NCI-H1436 (cell line): ENCODE measurements at places on chromosomes 6 and 20.
A peak's percentile ranks its signal among the peaks of the same experiment; 100 is the strongest.

- DNase-seq: no peak
Measured at GRCh38 chr6:75337835-75338580, 53.4 kb upstream of the TMEM30A start.

DNA sequence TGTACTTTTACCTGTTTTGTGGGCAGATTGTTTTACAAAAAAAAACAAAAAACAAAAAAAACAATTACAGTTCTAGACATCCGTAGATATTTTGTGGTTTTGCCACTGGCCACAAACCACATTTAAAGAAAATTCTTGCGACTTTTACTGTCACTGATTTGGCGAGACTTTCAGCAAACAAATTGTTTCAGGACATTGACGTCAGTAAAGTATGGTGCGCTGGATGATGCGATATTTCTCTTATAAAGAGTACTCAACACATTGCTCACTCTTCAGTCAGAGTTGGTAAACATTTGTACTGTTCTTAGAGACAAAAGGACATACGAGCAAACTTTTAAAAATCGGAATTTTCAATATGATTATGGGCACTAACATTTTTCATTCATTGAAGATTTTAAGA, 229.8 kb downstream of the HAO1 start:
- DNase-seq: peak; percentile 24

GRCh38 chr6:88870717-88871330, 92.6 kb downstream of the RNGTT start:
- DNase-seq: peak; percentile 45

DNA sequence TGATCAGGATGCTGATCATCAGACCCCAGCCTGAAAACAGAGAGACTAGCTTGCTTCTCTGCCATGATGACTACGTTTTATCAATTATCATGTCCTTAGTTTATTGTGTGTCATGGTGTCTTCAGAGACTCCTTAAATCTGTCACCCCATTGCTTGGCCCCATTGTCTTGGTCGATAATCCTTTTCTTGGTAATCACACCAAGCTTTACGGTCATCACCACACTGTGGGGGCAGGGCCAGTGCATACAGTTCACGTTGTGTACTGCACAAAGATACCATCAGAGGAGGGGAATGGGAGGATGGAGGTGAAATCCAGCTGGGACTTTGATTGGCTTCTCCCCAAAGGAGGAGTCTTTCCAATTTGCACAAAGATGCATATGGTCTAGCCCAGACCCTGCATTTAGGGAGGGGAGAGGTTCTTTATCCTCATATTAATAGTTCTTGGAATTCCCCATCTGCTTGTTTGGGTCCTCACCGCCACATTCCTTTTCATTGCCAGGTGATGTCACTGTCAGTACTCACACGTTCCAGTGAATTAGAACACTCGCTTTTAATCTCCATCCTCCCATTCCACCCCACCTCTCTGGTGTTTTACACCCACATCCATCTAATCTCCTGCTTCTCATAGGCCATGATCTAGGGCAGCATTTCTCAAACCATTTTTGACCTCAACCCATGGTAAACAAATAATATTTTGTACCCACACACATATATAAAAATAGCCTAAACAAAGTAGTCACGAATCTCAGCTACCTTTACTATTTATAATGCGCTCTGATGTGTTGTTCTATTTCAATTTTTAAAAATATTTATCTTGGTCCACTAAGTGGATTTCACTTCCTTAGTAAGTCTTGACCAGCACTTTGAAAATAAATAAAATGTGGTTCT, 5.7 kb downstream of the ETV7 start:
- DNase-seq: no peak

DNA sequence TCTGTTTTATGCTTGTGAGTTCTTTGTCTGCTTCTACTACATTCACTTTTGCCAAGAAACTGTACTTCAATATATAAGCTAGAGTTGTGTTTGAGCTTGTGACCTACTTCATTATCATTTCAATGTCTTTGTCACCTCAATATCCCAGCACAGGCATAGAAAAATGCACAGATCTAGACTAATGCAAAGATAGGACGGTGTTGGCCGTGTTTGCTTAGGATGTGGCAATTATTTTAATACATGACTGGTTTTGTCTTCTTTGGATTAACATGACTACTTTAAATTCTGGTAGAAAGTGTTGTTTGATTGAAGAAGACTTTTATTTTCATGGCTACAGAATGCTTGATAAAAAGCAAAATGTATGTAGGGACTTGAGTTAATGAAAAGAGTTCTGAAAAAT, 1075.0 kb upstream of the GJE1 start:
- DNase-seq: no peak

DNA sequence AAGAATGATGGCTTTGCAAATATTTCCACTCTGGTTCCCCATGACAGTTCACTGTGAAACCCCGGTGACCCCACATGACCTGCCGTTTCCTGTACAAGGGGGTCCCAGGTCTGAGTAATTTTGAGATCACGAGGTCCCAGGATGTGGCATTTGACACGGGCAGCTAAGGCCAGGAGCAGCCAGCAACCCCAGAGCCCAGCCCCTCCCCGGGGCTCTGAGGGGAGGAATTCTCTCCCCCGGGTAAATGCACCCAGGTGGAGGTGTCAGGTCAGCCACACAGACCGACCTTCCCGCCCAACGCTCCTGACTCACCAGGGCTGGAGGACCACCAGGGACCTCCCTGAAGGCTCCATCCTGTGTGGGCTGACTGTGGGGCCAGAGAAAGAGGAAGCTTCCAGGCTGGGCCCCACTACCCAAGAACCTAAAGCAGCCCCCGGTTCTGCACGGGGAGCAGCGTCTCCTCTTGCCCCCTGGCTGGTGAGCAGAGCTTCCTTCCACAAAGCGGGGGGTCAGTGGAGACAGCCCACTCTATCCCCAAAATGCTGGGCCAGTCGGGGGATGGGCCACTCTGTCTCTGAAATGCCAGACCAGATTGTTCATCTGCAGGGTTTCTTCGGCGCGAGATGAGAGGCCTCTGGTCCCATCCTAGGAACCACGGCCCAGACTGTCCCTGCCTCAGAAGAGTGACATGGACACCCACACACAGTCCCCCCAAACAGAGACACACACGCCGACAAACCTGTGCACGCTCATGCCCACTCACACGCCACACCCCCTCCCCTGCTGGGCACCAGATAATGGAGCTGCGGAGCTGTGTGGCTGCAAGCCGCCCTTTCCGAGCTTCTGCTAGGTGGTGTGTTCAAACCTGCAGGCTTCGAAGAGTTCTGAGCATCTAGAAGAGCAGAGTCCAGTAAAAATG, 23.4 kb upstream of the SLCO4A1 start:
- no peak for DNase-seq

- no peak for DNase-seq
Measured at GRCh38 chr6:30890646-30891449, 6.5 kb downstream of the DDR1 start.

DNA sequence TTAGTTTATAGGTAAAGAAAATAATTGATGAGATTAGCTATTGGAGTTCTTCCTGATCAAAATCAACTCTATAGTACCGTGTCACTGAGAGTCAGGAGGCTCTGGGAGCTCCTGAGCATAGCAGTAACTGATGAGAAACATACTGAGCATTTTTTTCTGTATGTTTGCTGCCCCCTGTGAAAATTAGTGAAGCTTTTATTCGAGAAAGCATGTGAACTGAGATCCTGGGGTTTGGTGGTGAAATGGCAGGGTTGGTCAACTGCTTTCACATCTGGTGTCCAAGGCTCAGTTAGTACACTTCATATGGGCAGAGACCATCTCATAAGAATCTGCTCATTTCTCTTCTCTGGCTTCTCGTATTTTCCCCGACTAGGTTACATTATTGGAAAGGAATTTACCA, 4.1 kb upstream of the ABT1 start:
- no peak for DNase-seq

DNA sequence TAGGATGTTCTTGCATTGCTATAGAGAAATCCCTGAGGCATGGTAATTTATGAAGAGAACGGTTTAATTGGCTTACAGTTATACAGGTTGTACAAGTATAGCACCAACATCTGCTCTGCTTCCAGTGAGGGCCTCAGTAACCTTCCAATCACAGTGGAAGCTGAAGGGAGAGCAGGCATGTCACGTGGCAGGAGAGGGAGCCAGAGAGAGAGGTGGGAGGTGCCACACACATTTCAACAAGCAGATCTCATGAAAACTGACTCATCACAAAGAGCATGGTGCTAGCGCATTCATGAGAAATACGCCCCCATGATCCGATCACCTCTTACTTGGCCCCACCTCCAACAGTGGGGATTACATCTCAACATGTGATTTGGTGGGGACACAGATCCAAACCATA, 871.2 kb downstream of the TFAP2A start:
- DNase-seq: no peak

- DNase-seq: no peak
Measured at GRCh38 chr20:57790176-57790575, 80.4 kb upstream of the PMEPA1 start.

- DNase-seq: no peak
Measured at GRCh38 chr6:15254070-15254975, 8.5 kb downstream of the JARID2 start.

- no peak for DNase-seq
Measured at GRCh38 chr20:59958123-59958522, at the start of gene CDH26. CDH26 (plus strand) TSS chr20:59958423; CDS start chr20:59958727, 304 bp downstream.

- peak; percentile 18 for DNase-seq
Measured at GRCh38 chr6:123430970-123431369, 205.8 kb downstream of the TRDN start.

DNA sequence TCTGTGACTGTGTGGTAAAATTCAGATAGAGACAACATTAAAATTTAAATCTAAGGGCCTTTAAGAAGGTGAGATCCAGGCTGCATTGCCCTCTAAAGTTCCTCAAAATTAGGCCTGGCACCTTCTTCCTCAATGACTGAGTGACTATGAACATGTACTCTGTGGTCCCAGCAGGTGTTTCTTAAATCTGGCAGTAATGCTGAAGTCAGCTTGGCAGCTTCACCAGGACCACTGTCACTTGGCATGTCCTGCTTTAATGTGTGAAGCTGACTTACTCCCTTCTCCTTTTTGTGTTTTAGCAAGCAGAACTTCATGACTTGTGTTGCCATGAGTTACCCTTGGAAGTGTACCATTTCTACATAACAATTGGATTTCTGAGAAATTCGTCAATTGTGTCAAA, 141.7 kb downstream of the NKAIN2 start:
- DNase-seq: no peak
